NCI-H510A treated with DMSO at 0.1 percent for 48 hours (cell line): ENCODE measurements at places on chromosomes 2 and 18.

DNA sequence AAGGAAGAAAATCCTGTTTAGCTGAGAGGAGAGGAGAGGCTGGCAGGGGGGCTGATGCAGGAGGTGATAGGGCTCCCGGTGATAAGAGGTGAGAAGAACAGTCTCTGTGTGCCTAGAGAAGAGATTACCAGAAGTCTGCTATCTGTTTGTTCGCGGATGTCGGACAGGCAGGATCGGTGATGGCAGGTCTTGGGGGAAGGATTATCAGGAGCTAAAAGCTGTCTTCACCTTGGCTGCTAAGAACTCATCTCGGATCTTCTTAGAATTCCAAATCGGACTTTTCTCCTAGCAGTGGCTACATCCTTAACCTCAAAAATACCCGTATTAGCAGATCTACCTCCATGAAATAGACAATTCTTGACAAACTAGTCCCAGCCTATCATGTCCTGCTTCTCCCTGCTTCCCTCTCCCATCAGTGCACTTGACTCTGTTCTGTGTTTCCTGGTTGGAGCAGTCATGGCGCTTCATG, 282.1 kb upstream of the TRIB2 start:
- DNase-seq = no peak

DNA sequence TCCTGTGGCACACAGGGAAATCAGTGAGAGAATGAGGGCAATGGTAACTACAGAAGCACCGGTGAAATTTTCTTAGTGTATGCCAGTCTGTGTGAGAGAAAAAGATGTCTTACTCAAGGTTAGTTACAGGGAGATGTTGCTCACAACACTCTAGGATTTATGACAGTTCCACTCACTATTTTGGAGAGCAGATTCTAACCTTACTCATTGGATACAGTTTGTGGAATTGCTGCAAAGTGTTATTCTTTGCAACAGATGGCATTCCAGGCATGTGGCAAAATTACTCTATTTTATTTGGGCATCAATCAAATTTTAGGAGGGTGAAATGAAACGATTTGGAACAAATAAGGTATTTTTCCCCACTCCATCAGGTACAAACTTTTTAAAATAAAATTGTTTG, 449.1 kb downstream of the PIK3C3 start:
- no peak for DNase-seq

DNA sequence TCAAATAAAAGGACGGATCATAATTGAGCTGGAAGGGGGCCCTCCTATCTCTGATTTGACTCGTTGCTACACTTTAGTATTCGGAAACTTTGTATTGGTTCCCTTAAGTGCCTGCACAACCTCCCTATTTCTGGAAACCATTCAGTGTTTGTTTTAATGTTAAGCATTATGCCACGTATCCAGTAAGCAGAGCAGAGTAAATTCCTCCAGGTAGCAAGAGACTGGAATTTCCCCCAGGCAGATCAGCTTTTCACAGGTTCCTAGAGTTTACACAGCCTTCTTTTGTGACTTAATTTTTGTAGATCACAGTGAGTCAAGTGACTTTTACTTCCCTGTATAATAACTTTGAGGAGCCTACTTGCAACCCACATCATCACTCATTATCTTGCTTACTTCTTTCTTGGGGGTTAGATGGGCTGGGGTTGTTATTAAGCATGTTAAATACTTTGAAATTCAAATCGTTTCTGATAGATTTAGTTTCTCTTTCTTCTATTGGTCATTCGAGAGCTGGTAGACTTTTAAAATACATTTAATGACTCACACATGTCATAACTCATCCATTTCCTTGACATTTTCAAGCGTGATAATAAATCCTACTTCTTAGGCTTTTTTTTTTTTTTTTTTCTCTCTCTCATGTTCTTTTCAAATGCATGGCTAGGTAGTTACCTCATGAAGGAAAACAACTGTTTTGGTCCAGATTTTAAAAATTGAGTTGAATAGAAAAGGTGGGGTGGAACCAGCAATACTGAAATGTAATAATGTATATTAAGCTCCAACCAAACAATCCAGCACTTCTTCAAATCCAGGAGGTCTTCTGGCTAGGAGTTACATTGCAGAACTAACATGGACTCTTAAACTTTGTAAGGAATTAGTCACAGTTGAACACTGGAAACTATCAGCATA, 219.3 kb downstream of the NEDD4L start:
- no peak for DNase-seq

DNA sequence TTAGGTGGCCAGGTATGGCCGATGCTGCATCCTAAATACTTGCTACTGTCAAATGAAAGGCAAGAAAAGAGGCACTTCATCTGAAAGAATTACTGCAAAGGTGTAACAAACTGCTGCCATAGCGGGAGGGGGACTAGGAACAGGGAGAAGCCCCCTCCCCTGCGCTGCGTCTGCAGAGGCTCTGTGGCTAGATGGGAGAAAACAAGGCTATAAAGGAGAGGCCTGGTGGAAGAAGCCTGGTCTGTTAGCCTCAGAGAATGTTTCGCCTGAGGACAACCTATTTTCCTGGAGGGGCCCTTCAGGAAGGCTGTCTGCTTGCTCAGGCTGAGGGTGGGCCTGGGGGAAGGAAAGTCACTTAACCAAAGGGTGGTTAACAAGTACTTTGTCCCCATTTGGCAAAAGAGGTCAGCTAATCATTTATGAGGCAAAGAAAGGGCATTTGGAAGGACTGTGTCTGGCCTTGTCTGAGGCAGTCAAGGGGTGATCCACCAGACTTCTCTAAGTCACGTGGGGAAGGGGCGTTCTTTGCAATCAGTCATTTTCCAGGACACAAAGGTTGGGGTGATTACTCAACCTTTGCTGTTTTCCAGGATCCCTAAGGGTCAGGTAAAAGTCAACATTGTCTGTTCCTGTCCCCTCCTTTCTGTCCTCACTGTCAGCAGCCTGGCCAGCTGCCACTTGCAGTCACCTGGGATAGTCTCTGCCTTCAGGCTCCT, 103.0 kb upstream of the TMEM200C start:
- DNase-seq = no peak

- no peak for DNase-seq
Observed at GRCh38 chr2:35080231-35080910, 1275.2 kb upstream of the CRIM1 start.

- DNase-seq = no peak
Observed at GRCh38 chr2:158135096-158135495, 33.4 kb downstream of the UPP2 start.

GRCh38 chr2:735670-736218, 58.5 kb upstream of the TMEM18 start:
- no peak for DNase-seq
